ENCODE measurements at places on chromosomes 2 and 18.
A peak's percentile ranks its signal among the peaks of the same experiment; 100 is the strongest.

GRCh38 chr2:200296118-200296517, 10.4 kb upstream of the SPATS2L start:
- DNase-seq = no peak

DNA sequence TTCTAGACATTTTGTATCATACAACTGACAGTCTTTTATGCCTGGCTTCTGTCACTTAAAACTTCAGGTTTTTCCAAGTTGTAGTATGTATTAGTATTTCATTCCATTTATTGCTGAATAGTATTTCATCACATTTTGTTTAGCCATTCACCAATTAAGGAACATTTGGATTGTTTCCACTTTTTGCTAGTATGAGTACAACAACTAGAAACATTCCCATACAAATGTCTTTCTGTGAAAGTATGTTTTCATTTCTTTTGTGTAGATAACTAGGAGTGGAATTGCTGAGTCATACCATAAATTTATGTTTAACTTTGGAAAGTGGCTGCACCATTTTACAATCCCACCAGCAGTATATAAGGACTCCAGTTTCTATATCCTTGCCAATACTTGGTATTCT, 135.9 kb downstream of the ATAD2B start:
- DNase-seq = no peak

GRCh38 chr2:45373534-45373933, 237.5 kb downstream of the SRBD1 start:
- no peak for DNase-seq

DNA sequence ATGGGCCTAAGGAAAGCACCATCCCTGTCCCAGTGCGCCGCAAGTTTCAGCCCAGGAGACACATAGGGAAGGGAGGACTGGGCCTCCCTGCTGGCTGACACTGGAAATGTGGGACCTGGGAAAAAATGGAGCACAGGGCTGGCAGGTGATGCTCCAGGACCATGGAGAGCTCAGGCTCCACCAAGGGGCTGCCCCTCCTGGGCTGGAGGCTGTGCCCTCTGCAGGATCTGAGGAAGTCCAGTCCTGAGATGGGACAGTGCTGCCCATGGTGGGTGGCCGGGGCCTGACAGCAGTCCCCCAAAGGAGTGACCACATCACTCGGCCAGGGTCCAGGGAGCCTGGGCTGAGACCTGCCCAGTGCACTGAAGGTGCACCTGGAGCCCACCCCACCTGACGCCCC, 108.6 kb upstream of the TEKT4 start:
- no peak for DNase-seq

- no peak for DNase-seq
Observed at GRCh38 chr2:12923907-12924610, 207.3 kb downstream of the TRIB2 start.

DNA sequence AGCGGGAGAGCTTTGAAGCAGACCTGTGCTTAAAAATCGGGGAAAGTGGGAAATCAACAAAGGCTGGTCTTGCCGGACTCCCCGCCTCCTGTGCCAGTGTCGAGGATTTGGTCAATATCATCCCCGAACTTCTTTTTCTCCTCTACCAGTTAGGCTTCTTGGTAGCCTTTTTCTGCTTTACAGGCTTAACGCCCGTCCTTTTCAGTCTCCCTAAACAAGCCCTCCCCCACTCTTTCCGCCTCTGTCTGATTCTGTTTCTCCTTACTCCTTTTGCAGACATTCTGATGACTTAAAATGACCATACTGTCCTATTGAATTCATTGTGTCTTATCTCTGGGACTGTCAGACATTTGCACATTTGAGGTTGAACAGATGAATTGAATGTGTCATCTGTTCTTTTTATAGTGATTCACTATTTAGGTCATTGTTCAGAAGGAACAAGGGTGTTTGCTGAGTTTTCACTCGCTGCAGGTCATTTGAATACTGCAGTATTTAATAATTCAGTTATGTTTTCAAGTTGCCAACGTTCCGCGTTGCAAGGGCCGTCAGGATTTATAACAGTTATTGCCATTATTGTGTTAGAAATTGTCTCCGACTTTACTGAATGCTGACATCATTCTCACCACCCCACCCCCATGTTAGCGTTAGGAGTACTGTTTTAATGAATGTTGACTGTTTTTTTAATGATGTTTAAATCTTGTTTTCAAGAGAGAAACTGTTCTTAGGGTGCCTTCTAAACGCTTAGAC, 1.1 kb downstream of the ITGAV start:
- DNase-seq = peak; percentile 21

- no peak for DNase-seq
Observed at GRCh38 chr2:80573950-80574349, 269.4 kb upstream of the LRRTM1 start.

DNA sequence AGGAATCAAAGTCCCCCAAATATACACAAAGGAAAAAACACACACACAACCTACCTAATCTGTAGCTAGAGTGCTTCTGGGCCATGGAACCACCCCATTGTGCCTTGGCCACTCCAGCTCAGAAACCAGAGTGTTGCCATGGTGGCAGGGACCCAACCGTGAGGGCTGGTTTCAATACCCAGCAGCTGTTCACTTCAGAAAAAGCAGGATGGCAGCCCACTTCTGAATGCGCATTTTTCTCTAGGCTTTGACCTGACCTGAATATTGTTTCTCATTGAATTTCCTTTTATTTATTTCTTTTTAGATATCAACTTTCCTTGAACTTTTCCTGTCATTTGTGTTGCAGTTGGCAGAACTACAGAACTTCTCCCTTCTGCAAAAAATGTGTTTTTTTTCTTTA, 43.0 kb upstream of the EHBP1 start:
- DNase-seq = no peak

- DNase-seq = no peak
Observed at GRCh38 chr2:120516679-120517314, 170.9 kb downstream of the INHBB start.

DNA sequence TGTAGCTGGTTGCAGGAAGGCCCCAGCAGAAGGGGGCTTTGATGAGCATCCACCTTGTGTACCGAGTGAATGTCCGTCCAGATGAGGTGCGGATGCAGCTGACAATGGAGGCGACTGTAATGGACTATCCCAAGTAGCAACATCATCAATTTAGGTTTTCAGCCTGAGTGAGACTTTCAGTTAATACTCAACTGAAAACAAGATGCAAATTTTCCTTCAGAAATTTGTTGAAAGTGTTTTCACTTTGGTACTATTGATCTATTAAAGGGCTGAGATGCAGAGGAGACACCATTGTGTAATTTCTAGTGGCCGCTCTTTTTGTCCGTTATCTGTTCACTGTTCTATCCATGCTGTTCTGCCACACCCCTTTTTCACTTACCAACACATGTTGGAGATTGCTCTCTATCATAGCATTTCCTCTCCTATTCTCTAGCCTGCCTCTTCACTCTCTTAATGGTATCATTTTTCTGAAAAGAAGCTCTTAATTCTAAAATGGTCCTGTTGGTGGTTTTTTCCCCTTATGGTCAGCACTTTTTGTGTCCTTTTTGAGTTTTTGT, 12.0 kb upstream of the CASP8 start:
- no peak for DNase-seq

DNA sequence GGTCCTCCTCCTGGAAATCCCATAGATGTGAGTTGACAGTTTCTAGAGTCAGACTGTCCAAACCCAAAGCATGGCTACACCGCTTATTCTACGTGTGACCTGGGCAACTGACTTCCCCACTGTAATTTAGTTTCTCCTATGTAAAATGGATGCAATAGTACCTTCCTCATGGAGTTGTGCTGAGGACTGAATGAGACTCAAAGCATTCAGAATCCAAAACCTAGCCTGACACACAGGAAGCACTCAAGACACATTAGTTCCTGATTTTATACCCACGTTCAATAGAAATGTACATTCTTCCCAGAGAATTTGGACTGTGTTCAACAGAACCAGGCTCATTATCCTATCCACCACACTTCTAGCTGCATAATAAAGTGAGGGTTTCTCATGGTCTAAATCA, 88.8 kb downstream of the STK39 start:
- DNase-seq = no peak

DNA sequence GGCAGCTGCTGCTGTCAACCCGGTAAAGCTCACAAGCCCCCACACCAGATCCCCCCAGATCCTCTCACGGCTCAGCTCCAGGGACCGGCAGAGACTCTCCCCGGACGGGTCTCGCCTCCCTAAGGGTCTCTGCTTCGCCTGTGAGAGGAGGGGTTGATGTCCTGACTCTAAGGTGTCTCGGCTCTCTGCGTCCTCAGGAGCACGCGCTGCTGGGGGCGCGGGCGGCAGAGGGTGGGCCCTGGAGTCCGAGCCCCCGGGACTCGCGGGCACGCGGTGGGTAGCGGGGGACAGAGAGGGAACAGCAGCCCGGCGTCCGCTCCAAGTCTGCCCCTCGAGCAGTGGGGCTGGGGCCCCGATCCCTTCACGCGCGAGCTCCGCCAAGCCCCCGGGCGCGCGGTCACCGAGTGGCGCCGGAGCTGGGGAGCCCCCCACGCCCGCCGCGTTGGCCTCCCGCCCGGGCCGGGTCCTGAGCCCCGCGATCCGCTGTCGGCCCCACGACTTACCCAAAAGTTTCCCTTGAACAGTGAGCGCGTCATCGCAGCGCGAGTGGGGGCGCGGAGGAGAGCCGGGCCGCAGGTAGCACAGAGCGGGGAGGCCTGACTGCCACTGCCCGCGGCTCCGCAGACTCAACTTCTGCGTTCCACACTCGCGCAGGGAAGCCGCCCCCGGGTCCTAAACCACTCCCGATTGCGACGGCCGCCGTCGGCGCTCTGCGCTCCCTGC, at the start of gene PSTPIP2:
Gene PSTPIP2, minus strand, starts transcription at position 608 of the 723 bp plus-strand sequence. Its CDS starts 72 bp downstream, at position 536.
- peak; percentile 37 for DNase-seq

All from GF-D8 (cell line).